Astrocyte of the spinal cord (primary cell): ENCODE measurements at places on chromosomes 5 and 9.

- DNase-seq, result peak; percentile 67
Observed at GRCh38 chr5:177116631-177117373, 16.8 kb upstream of the NSD1 start.

GRCh38 chr5:177142098-177142611 is 8.6 kb downstream of the NSD1 start:
- DNase-seq, result no peak

GRCh38 chr9:129669946-129670345 is 4.5 kb downstream of the PRRX2 start:
- no peak for DNase-seq

GRCh38 chr9:19298436-19299000 is 68.0 kb downstream of the DENND4C start:
- peak; percentile 15 for DNase-seq

- no peak for DNase-seq
Observed at GRCh38 chr5:42168091-42168670, 243.1 kb downstream of the FBXO4 start.

- no peak for DNase-seq
Observed at GRCh38 chr5:134403951-134404350, 7.7 kb downstream of the CDKN2AIPNL start.

DNA sequence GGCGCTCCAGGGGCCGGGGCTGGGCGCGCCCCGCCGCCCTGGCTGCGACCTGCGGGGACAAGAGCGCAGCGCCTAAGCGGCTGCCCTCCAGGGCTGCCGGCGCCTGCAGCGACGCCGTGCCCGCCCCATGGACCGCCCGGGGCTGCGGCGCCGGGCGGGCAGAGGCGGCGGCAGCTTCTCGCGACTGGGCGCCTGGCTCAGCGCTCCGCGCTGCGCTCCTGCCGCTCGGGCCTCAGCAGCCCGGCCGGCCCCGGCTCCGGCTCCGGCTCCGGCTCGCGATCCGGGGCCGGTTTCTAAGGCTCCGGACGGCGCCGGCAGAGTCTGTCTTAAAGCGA is at the start of gene PITX1:
Gene PITX1 (minus strand): TSS at position 328 of the 335 bp plus-strand sequence. CDS start 347 bp downstream, outside the sequence.
- DNase-seq, result no peak

DNA sequence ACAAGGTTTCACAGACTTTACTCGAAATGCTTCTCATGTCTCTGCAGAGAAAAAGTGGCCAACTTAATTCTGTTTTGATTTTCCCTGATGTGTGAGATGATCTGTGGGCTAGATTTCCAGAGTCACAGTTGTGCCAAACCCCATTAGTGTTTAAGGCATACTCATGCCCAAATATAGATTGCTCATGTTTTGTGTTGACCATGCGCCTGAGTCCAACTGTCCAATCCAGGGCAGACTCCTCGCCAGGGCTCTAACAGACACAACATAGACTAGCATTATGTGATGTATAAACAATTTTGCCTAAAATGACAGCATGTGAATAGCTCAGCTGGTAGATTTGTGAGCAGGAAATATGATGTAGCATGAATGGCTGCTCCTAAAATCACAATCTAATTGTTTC is 128.1 kb downstream of the PRDM6 start:
- DNase-seq, result no peak

DNA sequence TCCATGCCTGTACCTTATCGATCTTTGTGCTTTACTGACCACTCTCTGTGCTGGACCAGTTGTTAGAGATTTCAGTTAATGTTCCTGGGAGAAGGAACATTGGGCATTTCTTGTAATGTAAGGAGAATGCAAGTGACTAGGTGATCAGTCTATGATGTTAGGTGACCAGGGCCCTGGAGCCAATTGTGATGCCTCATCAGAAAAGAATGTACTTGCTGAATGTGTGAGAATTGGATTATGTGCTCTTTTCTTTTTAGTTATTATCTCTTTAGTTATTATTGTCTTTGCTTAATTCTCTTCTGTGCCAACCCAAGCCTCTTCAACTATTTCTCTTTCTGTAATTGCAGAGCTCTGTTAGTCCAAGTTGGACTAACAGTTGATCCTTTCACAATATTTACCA is 92.9 kb downstream of the LRRC70 start:
- DNase-seq, result no peak
